ENCODE measurements at places on chromosomes 12 and 14.

- DNase-seq = no peak
Observed at GRCh38 chr12:94427501-94428381, 31.9 kb downstream of the CEP83 start.

GRCh38 chr14:99380402-99380801, 100.3 kb downstream of the SETD3 start:
- peak; percentile 74 for DNase-seq

DNA sequence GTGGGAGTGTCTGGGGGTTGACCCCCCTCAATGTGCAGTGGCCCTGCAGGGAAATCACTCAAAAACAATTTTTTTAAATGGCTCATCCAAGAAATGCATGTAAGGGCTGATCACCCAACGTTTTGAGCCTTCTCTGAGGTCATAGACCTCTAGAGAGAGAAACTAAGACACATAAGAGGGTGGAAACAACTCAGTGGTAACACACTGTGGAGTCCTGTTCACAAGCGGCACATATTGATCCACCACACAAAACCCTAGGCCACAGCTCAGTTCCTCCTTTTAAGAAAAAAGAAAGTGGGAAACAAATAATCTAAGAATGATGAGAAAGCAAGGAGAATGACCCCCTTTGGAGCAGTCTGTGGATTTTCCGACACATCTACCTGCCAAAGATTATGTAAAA, 83.0 kb upstream of the METAP2 start:
- DNase-seq = no peak

GRCh38 chr12:275812-276211, 13.2 kb upstream of the SLC6A13 start:
- DNase-seq = no peak

DNA sequence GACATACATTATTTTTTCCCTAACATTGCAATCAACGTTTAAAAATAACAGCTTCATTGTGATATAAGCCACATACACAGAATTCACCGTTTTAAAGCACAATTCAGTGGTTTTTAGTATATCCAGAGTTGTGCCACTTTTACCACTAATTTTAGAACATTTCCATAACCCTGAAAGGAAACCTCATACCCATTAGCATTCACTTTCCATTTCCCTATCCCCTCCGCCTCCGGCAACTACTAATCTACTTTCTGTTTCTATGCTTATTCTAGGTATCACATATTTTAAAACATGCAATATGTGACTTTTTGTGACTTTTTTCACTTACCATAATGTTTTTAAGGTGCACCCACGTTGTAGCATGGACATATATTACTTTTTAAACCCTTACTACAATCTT, 55.6 kb upstream of the ISM2 start:
- DNase-seq = no peak

DNA sequence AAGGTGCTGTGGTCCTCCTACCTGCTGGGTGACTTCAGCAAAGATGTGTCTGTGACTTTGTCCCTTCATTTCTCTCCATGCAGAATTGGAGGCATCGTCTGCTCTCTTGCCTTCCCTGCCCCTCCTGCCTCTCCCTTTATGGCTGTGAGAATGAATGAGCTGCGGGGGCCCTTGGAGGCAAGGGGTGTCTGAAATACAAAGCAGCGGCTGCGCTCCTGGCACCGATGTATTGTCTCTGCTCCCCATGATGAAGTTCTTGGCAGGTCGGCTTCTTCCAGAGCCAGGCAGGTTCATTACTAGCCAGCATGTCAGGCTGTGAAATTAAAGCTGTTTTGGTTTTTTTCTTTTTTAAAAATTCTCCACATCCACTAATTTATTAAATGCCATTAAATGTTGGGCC, 194.5 kb downstream of the TSPAN9 start:
- no peak for DNase-seq

- DNase-seq = no peak
Observed at GRCh38 chr12:120751389-120751788, 25.8 kb downstream of the ACADS start.

DNA sequence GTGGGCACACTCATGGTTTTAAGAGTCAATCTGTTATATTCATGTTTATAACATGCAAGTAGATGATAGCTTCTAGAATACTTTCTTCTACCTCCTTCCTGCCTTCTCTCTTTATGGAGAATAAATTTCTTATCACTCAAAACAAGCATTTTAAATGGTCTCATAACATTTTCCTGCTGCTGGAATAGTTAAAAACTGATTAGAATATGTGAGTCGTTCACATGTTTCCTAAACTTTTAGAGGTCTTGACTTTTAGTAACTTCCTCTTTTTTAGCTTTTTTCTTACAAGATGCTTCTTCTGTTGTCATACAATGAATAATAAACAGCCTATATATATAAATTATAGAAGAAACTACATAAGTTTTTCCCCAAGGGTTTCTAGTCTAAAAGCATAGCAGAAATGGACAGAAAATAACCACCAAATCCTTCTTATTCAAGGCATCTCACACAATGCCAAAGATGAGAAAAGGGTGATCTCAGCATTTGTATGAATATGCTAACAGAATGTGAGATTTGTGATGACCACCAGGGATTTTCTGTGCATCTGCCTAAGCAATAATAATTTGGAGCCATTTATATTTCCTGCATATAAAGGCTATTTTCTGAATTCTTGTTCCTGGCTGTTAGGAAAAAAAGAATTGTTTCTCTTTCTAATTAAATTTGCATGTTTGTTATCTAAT, 127.8 kb downstream of the DAAM1 start:
- peak; percentile 10 for DNase-seq

DNA sequence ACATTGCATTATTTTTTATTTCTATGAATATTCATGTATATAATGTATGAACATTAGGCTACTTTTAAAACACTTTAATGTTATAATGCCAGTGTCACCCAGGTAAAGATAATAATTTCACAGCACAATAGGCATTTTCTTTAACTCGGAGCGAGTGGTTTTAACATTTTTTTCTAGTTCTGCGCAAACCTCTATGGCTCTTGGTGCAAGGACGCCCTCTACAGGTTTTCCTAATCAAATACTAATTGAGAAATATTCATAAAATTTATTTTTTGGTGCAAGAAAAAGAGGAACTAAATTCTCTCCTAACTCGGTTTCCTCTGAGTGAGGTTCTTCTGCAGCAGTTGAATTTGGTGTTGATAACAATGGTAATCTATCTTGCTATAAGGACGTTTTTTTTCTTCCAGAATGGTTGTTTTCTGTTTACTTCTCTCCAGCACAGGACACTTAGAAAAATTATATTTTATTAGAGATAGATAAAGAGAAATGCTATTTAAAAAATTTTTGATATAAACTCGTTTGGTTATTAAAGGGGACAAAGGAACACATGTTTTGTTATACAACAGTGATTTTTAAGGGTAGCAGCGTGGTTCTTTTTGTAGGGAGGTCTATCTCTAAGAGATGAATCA, 2.4 kb upstream of the WIF1 start:
- peak; percentile 79 for DNase-seq

Data from NB4 (cell line).